ENCODE measurements at places on chromosomes 4 and X.

GRCh38 chrX:85017721-85018120 lies 14.0 kb downstream of the APOOL start:
- DNase-seq = no peak

GRCh38 chr4:74794382-74795010 lies at the start of gene BTC:
TSS of gene BTC (minus strand) at chr4:74794523. CDS start at chr4:74794325, 198 bp downstream.
- no peak for DNase-seq

GRCh38 chr4:38040619-38041018 lies 80.4 kb downstream of the PTTG2 start:
- no peak for DNase-seq

DNA sequence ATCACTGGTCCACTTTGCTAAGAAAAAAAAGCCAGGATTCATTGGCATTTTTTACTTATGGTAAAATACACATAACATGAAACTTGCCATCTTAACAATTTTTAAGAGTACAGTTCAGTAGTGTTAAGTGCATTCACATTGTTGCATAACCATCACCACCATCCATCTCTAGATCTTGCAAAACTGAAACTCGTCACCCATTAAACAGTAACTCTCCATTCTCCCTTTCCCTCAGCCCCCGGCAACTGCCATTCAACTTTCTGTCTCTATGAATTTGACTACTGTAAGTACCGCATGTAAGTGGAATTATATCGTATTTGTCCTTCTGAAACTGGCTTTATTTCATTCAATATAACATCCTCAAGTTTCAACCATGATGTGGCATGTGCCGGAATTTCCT lies 56.3 kb upstream of the LNX1 start:
- DNase-seq = no peak

- peak; percentile 38 for DNase-seq
These were observed 8.1 kb upstream of the DCTD start for GRCh38 chr4:182925298-182925757.

- DNase-seq = no peak
These were observed 1872.6 kb downstream of the ARAP2 start for GRCh38 chr4:34371676-34372075.

GRCh38 chrX:133681421-133681820 lies 266.1 kb upstream of the GPC4 start:
- no peak for DNase-seq

DNA sequence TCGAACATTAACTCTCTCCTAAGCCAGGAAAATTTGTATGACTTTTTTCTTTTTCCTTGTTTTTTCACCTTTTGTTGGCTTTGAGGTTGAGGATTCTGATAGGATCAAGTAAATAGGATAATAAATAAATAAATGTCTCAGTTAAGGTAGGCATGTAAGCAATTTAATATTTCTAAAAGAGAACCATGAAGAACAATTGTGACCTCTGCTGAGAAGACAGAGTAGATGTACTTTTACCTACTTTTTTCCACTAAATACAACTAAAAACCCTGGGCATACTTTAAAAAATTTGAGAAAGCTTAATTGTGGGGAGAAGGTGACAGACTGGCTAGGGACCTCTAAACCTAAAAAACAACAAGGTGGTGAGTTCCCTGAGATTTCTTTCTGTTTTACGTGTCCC lies 31.6 kb upstream of the CLNK start:
- no peak for DNase-seq

GRCh38 chr4:40299811-40300292 lies 35.3 kb upstream of the CHRNA9 start:
- DNase-seq = no peak

DNA sequence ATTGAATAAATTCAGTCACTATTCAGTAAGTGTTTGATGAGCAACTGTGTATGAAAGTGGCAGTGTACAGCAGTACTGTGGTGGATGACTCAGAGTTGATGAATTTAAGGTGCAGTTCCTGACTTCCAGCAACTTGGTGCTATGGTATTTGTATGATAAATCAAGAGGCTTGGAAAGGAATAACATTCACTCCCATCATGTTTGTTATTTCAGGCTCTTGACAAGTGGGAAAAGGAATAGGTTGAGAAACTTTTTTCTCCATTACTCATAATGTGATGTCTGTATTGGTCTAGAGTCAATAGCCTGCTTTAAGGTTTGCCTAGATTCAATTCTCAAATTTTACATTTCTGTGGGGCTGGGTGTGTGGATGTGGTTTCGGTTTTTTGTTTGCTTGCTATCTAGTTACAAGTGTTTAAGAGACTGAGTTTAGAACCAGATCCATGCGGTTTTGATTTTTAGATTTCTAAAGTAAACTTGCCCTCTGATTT lies 35.1 kb upstream of the CYP2U1 start:
- no peak for DNase-seq

DNA sequence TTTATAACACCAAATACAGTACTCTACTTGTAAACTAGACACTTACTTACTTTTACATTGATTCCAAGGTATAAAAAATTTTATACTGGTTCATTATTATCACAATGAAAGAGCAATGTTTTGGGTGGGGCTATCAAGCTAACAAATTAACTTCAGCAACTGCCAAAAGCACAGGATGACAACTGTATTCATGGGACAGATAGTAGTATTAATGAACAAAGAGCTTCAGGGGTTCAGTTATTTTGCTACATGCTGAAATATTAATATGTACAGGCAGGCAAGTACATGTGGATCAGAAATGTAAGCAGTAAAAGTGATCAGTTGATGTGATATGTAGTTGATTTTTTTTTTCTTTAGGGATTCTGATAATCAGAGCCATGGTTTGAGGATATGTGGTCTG lies 112.9 kb downstream of the NAA11 start:
- DNase-seq = no peak

DNA sequence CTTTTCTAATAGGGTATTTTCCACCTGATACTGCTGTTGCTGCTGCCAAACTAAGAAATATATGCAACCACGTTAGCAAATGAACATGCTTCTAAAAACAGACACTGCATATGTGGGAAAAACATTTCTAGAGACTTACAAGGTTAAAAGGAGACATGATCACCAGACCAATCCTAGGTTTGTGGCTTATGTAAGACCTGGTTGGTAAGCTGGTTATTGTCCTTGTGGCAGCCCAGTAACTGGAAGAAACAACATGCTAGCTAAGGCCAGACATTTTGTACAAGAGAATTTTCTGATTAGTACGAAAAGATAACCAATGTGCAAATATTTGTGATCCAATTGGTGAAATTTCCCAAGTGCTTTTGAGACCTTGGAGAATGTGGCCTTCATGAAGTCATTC lies 112.0 kb downstream of the AFF2 start:
- no peak for DNase-seq
